ENCODE measurements at places on chromosomes 2 and 18.

GRCh38 chr2:20675701-20676352 lies 8.9 kb downstream of the GDF7 start:
- no peak for DNase-seq

DNA sequence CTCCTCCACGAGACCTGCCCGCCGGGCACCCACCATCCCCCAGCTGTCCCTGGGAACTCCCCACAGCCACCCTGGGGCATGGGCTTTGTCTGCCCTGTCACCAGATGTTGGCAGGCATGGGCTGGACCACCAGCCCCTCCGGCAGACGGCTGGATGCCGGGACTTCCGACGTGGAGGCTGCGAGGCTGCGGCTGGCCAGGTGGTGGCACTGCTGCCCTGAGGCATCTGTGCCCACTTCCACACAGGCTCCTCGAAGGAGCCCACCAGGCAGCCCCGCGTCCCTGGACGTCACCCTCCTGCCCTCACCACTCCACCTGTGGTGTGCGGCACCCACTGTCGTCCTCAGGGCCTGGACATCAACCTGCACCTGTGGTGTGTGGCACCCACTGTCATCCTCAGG lies 319.9 kb upstream of the SALL3 start:
- DNase-seq = no peak

GRCh38 chr18:40437517-40437916 lies 1517.5 kb upstream of the PIK3C3 start:
- no peak for DNase-seq

GRCh38 chr18:47113796-47114540 lies 36.3 kb downstream of the HDHD2 start:
- DNase-seq = no peak

GRCh38 chr2:203033395-203033794 lies 18.7 kb downstream of the NBEAL1 start:
- no peak for DNase-seq

DNA sequence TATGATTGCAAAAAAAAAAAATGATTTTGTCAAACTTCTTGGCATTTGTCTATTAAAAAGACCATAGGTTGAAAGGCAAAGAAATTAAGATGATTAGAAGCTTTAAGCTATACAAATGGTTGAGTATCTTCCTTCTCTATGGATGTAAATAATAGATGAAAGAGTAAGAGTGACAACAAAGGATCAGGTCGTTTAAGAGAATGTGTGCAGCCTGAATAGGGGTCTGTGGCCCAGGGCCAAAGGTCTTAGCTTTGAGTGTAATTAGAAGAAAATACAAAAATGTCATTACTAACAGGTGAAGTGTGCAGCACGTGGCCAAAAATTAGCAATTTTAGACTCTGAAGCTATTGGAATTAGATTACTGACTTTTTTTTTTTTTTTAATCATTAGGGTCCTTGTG lies 122.4 kb downstream of the GREB1L start:
- no peak for DNase-seq

DNA sequence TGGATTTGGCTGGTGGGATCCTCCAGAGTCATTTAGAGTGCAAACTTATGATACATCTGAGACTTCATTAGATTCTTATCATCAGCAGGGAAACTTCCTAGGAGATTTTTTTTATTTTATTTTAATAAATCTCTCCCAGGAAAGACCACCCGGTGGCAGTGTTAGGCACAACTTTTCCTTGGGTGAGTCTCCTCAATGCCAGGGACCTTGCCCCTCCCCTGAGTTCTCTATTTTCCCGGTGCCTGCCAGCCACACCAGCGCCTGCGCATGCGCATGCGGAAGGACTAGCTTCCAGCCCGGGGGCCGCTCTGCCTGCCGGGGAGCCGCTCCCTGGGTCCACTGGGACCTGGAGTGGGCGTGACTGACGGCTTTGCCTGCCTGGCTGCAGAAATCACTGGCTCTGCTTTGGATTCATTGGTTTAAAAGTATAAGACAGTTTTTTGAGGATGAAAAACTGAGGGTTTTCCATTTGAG lies 86.6 kb downstream of the TMEM182 start:
- no peak for DNase-seq

DNA sequence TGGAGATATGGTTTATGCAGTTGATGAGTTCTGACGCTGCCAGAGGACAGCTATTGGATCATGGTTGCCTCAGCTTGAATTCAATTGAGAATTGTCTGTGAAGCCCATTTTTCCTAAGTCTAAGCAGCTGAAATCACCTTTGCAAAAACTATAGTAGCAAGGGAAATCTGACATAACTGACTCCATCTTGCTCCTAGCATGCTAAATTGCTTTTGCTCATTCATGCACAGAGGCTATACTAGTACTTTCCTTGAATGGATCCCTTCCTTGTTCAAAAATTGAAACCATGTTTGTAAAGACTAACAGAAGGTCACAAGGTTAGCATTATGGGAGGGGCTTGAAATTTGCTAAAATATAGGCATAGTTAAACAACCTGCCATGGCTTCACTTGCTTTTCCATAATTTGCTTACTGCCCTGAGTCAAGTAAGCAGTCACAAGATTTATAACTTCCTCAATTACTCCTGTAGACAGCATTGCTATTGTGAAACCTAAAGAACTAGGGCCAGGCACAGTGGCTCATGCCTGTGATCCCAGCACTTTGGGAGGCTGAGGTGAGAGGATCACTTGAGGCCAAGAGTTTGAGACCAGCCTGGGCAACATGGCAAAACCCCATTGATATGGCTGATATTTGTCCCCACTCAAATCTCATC lies 41.2 kb downstream of the CHRNA1 start:
- no peak for DNase-seq

DNA sequence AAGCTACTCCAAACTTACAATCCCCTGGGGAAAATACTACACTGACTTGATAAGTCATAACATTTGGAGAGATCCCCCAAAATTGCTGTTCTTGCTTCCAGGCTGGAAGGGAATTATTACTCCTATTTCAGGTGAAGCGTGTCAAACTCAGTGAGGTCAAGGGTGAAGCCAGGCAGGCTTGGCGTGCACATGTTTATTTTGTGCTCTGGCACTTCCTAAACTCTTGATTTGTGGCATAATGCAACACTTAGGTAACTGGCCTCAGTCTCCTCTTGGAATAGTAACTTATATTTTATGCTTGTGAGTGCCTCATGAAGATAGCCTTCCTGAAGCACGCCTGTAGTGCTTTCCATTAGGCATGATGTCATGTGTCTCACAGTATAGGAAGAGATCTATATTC lies 751.2 kb downstream of the CNTNAP5 start:
- DNase-seq = no peak

DNA sequence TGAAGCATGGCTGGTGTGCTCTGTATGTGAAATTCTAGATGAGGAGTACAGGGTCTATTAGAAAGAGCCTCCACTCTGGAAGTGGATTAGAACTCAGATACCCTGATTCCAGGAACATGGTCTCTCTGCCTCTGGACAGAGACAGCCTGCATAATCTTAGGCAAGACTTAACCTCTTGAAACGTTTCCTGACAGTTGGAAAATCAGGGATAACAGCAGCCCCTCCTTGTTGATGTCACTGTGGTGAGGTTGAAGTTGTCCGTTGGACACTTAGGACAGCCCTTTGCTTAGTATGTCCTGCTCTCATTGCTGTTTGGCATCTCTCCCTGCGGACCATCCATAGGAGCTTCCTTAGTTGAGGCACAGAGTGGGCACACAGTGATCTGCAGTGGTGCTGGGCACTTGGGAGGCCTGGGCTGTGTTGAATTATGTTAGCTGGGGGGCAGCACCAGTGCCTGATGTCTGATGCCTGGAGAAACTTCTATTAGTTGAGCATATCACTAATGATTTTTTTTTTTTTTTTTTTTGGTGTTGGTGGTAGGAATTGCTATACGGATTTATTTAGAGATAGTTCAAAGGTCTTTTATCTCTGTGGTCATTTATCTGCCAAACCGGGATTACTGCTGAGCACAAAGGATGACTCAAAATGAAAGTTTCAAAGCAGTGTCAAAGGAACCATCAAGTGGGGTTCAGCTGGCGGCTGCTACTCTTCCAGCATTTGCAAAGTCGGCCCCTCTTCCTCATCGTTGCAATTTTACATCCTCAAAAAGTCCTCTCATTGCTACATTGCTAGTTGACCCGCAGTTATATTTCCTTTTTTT lies 28.8 kb downstream of the SETBP1 start:
- DNase-seq = no peak

DNA sequence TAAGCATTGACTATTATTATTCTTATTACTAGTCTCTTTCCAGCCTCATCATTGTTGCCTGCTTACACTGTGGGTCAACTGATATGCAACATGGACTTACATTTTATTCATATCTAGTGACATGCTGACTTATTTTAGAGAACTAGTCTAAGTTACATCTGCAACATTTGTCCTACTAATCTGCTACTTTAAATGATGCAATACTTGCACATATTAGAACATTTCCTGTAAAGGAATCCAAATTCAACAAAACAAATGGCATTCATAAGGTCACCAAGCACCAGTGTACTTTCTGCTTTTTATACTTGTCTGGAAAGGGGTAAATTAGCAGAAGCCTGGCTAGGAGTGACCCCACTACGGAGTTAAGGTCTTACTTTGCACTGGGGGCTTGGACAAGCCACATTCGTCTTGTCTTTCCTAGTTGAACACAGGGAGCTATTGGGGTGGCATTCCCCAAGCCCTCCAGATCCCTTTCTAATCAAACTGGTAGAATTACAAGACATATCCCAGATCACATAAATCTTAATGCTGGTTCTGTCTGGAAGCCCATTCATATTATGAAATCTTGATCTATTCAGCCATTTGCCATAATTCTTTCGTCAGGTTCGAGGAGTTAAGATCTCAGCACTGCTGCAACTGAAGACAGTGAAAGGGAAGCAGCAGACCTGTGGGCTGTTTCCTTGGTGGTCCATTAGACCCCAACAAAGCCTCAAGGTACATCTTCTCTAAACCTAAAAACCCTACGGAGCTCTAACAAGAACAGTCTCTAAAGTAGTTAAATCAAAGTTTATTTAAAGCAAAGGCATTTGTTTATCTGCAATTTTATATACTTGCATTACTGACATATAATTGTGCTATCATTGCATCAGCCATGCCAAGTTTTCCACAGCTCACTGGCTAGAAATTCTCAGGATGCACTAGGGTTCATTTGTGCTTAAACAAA lies 49.9 kb upstream of the RTN4 start:
- DNase-seq = no peak

DNA sequence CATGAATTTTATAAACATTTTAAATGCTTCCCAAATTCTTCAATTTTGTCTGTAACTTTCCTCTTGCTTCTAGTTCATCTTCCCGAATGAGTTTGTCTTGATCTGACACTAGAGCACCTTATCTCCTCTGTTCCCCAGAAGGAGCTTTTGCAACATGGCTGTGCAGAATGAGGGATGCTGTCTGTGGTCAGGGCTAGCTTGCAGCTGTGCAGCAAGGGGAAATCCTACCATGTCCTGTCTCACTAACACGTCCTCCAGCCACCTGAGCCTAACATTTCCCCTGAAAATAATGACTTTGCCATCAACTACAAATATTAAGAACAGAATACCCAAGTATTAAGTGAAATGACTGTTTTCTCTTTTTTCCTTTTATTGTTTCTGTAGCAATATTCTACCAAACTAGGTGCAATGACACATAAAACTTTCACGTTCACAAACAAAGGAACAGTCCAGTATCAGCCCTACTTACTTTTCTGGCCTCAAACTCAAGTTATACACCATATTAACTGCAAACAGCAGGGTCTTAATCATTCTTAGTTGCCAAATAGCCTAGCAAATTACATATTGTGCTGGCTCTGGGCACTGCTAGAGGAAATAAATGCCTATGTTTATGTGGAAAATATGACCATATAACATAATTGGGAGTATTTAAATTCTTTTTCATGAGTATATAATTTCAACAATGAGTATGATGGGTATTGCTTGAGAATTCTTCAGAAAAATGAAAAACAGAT lies 423.3 kb downstream of the CMPK2 start:
- DNase-seq = no peak

- DNase-seq = no peak
Measured at GRCh38 chr2:153595939-153596338, 117.4 kb upstream of the RPRM start.

DNA sequence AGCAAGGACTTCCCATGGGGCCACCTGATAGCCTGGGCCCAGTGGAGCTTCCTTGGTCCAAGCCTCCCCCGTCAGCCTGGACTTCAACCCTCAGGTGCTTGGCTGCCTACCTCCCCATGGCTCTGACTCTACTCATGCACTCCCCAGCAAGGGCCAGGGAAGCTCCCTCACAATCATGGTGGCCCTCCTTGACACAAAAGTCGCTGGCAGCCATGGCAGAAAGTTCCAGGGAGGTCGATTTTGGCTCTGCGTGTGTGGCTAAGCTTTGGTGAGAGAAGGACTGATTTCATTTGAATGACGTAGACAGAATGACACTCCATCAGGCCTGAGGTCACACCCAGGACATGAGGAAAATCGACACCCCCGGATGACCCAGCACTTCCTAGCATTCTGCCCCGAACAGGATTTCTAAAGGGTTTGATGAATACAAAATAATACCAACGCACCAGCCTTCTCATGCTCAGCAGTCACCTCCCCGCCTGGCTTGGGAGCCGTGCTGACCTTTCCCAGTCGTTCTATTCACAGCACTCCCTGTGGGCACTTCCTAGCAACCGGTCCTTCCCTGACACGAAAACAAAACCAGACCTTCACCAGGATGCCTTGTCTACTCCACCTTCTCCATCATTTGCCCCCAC lies 52.7 kb downstream of the LBH start:
- DNase-seq = no peak

GRCh38 chr18:48077291-48077690 lies 146.8 kb upstream of the SMAD2 start:
- DNase-seq = no peak

DNA sequence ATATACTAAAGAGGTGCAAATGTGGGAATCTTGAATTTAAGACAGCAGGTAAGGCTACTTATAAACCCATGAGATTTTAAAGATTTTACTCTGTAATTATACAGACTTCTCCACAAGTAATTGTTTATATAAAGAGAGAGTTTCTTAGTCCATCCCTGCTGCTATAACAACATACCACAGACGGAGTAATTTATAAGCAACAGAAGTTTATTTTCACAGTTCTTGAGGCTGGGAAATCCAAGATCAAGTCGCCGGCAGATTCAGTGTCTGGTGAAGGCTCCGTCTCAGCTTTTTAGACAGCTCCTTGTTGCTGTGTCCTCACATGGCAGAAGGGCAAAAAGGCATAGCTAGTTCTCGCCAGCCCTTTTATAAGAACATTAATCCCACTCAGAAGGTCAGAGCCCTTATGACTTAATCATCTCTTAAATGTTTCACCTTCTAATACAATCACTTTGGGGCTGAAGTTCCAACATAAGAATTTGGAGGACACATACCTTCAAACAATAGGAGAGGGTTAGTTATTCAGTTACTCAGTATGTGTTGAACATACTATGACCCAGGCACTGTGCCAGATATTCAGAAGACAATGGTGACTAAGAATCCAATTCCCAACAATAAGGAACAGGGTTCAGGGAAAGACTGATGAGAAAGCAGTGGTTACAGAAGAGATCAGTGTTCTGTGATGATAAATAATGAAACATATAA lies 466.0 kb downstream of the RIT2 start:
- DNase-seq = no peak

DNA sequence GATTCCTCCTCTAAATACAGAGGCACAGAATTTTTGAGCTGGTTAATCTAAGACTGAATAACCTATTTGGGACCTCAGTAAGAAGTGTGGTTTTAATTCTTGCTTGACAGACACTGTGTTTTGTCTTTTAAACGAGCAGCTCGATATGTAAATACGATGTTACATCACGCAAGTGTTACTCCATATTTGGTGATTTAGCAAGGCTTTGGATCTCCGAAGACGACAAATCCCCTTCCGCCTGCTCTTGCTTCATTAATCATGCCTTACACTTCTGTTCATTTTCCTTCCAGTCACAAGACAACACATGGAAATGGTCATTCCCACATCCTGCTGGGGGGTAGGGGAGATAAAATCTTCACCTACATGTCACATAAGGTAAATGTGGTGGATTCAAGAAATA lies 9.4 kb downstream of the BCL11A start:
- no peak for DNase-seq

- DNase-seq = no peak
Measured at GRCh38 chr2:9892236-9892635, 49.0 kb downstream of the TAF1B start.
